ENCODE measurements at places on chromosomes 13 and 19. TPM values are rescaled to one million over a fixed set of nuclear protein-coding genes. Genes with fewer than 3 reads are reported as not detected.

DNA sequence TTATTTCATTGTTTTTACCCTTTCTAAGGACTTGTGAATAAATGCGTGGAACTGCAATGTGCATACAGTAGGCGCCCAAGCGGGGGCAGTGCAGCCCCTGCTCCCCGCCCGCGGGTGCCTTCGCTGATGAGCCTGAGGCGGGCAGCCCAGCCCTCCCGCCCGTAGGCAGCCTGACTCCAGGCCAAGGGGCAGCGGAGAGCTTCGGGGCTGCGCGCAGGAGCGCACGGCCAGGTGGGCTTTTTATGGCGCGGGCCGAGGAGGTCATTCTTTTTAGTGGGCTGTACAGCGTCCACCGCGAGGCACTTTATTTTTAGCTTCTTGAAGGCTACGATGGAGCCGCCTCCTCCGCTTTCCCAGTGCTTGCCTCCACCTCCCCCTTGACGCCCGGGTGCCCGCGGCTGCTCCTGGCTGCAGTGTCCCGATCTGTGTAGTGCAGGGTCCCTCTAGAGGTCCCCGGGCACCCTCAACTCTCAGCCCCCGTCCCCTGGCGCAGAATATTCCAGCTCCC, 60.5 kb downstream of the CCNE1 start:
- DNase-seq = no peak

DNA sequence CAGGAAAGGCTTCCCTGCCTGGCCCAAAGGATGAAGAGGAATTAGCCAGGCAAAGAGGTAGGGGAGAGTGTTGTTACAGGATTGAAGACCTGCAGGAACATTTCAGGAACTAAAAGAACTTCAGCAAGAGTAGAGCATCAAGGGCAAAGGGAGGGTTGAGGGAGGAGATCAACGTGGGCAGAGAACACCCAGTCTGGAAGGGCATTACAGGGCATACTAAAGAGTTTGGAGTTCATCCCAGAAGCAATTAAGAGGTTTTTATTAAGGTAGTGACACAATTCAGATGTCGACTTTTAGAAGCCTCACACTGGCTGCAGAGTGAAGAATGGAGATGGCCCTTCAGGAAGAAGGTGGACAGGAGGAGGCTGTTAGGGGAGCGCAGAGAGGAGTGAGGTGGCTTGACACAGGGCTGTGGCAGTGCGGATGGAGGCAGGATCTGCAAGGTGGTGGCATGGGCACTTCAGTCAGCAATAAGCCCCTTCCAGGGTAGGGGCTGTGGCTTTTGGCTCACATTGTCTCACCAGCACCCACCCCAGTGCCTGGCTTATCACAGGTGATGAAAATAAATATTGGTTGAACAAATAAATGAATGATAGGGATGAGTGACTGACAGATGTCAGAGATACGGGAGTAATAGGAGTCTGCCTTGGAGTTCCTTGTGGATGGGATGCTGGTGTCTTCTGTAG, 24.9 kb downstream of the TEX26 start:
- DNase-seq = no peak

The C13orf42 gene
- polyA plus RNA-seq = 0.19 TPM

GRCh38 chr13:98389319-98389718, 187.6 kb downstream of the STK24 start:
- DNase-seq = no peak

The ZNF540 gene
- polyA plus RNA-seq = 7.7 TPM

GRCh38 chr19:3365836-3366752, at the start of gene NFIC:
NFIC (plus strand) TSS chr19:3366583; CDS start chr19:3366637, 54 bp downstream.
- DNase-seq = peak; percentile 85

GRCh38 chr13:20405691-20406090, 120.0 kb downstream of the CRYL1 start:
- DNase-seq = no peak

- DNase-seq = no peak
Observed at GRCh38 chr13:27310946-27311345, 40.3 kb downstream of the RASL11A start.

DNA sequence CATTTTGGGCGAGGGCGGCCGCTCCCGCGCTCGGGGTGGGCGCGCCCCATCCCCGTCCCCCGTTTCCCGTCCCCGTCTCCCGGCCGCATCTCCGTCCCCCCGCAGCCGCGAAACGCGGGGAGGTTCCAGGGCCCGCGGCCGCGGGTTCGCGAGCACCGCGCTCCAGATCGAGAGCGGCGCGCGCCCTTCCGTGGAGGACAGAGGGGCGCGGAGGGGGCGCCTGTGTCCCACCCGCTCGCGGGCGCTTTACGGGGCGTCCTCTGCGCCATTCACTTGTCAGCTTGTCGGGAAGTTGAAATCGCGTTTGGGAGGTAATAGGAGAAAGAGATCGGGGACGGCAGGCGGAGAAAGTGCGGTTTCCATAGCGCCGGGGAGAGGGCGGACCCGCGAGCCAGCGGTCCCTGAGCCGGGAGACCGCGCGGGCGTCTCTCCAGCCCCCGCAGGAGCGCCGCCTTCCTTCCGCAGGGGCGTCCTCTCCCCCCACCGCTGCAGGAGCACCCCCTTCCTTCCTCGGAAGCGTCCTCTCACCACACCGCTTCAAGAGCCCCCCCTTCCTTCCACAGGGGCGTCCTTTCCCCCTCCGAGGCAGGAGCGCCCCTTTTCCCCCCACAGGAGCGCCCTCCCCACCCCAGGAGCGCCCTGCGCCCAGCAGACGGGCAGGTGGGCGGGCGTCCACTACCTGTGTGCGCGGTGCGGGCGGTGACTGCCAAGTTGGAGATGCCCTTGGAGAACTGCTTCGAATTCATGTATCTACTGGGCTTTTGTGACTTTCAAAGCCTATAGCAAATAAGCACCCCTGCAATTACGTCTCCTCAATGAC, 962 bp upstream of the IRS2 start:
- peak; percentile 84 for DNase-seq

The ZNF442 gene
- polyA plus RNA-seq = 5.2 TPM

The ZIK1 gene
- 17.3 TPM for polyA plus RNA-seq

DNA sequence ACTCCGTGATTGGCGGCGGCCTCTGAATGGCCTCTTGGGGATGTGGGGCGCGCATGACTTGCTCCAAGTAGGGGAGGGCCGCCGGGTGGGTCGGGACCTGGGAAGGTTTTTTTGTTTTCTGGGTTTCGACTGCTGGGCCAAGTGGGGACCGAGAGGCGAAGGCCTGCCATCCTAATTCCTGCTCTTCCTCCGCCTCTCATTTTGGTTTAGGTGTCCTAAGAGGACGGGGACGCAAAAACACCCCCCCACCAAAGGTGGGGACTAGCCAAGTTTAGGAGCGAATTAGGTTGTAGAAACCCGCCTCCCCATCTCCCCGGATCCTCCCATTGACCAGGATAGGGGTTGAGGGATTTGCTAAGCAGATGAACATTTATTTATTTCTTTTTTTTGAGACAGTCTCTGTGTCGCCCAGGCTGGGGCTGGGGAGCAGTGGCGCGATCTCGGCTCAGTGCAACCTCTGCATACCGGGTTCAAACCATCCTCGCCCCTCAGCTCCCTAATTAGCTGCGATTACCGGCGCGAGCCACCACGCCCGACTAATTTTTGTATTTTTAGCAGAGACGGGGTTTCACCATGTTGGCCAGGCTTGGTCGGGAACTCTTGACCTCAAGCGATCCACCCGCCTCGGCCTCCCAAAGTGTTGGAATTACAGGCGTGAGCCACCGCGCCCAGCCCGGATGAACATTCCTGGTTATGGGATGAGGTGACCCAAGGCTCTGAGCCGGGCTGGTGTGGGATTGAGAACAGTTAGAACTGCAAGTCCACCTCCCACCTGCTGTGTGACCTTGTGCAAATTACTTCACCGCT, 838 bp downstream of the PPP2R1A start:
- DNase-seq = no peak

DNA sequence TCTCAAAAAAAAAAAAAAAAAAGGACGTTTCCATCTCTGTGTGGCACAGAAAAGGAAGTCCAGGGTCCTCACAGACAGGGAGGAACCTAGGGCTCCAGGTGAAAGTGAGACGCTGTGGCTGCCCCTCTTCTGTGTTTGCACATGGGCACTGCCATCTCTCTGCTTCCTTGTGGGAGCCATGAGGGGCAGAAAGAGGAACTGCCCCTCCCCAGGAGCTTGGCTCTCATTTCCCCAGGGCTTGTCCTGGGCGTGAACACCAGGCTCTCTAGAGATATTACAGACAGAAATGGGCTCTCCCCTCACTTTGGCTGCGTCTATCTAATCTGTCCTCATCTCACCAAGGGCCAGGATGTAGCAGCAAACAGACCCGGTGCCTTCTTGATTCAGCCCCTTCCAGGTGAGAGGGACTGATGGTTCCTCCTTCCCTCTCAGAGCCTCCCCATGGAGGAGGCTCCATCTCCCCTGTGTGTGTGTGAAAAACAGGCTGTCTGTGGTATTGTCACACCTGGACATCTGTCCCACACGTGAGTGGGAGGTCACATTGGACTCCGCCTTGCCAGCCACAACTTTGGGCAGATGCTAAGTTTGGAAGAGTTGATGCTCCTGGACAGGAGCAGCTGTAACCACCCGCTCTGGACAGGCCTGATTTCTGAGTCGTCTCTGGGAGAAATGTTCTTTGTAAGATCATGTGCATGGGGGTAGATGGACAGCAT, 840 bp upstream of the LILRA4 start:
- DNase-seq = no peak

The NLRP11 gene
- not detected for polyA plus RNA-seq

The SLC25A23 gene
- 43.1 TPM for polyA plus RNA-seq

DNA sequence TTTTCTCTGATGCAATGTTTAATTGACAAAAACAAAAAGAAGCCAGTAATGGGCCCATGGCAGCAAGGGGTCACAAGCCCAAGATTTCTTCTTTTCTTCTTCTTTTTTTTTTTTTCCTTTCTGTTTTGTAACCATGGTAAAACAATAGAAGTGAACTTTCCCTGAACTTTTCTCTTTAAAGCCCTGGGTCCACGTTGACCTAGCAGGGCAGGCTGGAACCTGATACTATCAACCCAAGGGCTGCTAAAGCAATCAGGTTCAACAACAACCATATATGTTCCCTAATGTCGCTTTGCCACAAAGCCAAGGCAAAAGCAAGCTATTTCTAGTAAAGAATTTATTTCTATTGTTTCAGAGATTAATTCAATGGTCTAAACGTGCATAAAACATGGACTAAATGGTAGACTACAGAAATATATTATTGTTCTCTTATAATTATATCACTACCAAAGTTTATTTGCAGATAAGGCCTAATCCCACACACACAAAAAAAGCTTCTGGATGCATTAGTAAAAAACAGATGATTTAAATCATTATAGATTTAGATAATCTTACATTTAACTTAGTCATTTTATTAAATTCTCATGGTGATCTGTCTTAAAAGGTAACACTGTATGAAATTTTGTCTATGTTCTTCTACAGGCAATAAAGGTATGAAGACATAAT, 153.9 kb downstream of the DACH1 start:
- DNase-seq = peak; percentile 36
